ENCODE measurements at places on chromosomes 2 and 18.

DNA sequence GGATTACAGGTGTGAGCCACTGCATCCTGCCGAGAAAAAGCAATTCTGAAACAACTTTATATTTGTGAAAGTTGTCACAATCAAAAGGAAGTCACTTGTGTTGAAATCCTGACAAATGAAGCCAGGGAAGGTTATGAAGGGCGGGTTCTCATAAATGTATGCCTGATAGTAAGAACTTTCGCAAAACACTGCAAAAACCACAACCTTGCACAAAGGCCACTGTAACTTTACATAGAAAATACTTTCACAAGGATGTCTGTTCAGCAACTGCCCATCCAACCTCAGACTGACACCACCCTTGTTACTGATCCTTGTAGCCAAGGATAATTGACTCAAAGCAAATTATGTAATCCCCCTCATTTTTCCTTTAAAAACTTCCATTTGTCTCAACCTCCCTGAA lies 90.6 kb downstream of the SLC4A3 start:
- peak; percentile 47 for DNase-seq

- DNase-seq: no peak
Measured at GRCh38 chr2:124151691-124152090, 126.6 kb downstream of the CNTNAP5 start.

DNA sequence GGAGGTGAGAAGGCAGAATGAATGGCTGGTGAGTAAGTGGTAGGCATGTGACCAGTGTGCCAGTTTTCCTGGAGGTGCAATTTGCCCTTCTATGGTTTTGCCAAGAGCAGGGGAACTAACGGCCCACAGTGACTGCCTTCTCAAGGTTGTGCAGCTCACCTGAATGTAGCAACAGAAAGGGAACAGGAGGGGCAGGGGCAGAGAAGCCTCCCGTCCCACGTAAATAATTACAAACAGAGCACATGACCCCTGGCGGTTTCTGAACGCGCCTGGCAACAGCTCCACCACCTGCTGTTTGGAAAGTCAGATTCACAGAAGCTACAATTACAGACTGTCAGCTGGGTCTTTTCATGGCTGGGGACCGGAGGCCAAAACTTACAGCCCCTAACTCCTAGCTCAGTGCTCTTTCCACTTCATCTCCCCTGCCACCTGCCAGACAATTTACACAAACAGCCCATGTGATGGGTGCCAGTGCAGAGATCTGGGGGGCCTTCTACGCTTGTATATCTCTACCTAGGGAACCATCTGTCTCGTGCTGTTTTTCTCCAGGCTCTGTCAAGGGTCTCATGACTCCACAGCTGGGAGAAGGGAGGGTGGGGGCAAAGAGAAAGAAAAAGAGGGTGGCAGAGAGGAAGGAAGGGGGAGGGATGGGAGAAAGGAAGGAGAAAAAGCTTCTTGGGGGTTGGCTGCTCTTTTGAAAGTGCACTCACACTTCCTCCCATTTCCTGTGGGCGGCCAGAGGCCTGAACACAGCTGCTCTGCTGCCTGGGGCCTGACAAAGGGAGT lies 69.6 kb downstream of the POLR1A start:
- DNase-seq: peak; percentile 73

- no peak for DNase-seq
Measured at GRCh38 chr2:24915175-24915574, 4.9 kb downstream of the ADCY3 start.

- DNase-seq: no peak
Measured at GRCh38 chr2:229620759-229621158, 93.6 kb downstream of the DNER start.

DNA sequence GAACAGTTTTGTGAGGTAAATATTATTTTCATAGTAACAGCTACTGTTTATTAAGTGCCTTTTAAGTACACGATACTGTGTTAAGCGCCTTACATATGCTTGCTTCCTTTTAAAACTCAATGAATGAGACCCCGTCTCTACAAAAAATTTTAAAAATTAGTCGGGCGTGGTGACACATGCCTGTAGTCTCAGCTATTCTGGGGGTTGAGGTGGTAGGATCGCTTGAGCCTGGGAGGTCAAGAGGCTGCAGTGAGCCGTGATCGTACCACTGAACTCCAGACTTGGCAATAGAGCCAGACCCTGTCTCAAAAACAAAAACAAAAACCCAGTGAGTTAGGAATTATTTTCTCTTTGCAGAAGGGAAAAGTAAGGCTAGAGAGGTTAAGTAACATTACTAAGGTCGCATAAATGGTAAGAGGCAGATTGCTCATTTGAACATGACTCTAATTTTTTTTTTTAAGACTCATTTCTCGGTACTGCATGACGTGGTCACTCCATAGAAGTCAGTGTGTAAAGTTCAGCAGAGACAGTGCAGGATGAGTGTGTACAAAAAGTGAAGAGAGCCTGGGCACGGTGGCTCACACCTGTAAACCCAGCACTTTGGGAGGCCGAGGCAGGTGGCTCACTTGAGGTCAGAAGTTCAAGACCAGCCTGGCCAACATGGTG lies 1.1 kb downstream of the METAP1D start:
- DNase-seq: no peak

- DNase-seq: no peak
Measured at GRCh38 chr2:199779589-199779988, 71.4 kb downstream of the FTCDNL1 start.

GRCh38 chr2:151085181-151085611 lies 176.5 kb downstream of the RBM43 start:
- DNase-seq: no peak

- DNase-seq: peak; percentile 87
Measured at GRCh38 chr2:223943561-223944008, 1.6 kb downstream of the WDFY1 start.

GRCh38 chr18:70365361-70365760 lies 76.5 kb downstream of the SOCS6 start:
- DNase-seq: no peak

DNA sequence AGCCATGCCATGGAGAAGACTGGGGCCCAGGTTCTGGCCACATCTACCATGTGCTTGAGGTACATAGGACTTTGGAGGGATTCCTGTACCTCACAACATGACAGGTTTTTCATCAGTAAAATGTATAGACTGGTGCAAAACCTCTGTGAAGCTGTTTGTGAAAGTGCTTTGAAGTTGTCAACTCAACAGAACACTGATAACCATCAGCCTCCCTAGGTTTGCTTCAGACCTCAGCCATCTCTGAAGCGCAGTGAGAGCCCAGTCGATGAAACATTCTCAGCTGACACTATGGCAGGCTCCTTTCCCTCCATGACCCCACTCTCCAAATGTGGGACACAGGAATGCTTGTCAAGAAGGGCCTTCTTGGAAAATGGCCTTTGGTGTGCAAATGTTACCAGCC lies 38.6 kb downstream of the STK25 start:
- DNase-seq: no peak

- no peak for DNase-seq
Measured at GRCh38 chr18:49565612-49566011, 3.8 kb downstream of the LIPG start.

DNA sequence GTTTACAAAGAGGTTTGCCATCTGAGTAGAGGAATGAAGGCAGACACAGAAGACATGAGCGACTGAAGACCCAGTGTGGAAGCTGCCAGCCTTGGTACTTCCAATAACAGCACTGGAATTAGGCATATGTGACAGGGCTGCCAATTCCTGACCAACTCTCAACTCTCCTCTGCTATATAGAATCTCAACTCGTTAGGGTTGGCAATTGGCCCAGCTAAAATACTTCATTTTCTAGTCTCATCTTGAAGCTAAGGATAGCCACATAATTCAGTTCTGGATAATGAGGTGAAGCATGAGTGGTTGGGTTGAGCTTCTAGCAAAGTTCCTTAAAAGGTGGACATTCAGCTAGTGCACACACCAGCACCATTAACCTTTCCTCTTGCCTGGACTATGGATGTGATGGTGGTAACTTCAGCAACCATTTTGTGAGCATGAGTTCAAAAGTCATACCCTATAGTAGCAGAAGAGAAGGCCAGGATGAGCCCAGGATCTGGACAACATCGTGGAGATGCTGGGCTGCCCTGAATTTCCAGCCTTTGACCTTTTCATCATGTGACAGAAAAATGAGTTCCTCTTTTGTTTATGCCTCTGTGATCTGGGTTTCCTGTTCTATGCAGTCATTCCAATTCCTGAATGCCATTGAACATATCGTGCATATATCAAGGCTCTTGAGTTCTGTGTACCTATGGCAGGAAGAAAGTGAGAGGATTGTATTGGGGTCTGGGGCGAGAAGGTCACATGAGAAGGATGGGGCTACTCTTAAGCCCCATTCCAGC lies 68.1 kb upstream of the HAAO start:
- DNase-seq: peak; percentile 42

DNA sequence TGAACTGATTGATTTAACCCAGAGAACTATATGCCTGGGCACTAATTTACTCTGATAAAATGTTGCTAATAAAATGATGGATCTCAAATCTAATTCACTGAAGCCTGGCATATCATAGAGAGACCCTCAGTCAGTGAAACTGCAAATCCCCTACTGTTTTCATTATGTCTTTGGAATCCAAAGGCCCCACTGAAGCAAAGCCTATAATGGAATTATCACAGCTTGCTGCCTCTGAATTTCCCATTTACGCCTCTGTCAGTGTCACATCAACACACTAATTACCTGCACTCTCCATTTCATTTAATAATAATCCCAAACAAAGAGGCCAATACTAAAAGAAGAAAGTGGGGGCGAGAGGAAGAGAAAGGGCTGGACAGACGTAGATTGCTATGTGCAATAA lies 470.9 kb downstream of the MBD2 start:
- no peak for DNase-seq

- peak; percentile 4 for DNase-seq
Measured at GRCh38 chr2:187078297-187078696, 229.3 kb upstream of the ZSWIM2 start.

- DNase-seq: peak; percentile 42
Measured at GRCh38 chr2:168585700-168586099, 129.6 kb downstream of the CERS6 start.

DNA sequence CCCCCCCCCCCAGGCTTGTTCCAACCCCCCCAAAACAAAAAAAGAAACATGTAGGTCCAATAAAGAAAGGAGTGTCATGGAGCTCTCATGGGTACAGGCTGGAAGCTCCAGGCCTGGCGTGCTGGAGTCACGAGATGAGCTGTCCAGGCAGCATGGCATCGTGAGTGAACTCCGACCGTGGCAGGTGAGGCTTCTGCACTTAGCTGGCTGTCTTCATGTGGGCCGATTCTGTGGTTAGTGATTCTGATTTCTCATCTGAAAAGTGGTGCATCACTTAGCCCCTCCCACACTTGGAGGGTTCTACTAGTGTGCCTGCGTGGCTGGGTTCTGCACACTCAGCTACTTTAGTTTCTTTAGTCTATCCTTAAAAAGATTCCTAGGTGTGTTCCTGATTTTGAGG lies 126.4 kb upstream of the MGAT5 start:
- DNase-seq: no peak

- peak; percentile 30 for DNase-seq
Measured at GRCh38 chr18:79950515-79951341, 725 bp downstream of the SLC66A2 start.

- peak; percentile 44 for DNase-seq
Measured at GRCh38 chr2:30410217-30410616, 36.8 kb upstream of the LCLAT1 start.

DNA sequence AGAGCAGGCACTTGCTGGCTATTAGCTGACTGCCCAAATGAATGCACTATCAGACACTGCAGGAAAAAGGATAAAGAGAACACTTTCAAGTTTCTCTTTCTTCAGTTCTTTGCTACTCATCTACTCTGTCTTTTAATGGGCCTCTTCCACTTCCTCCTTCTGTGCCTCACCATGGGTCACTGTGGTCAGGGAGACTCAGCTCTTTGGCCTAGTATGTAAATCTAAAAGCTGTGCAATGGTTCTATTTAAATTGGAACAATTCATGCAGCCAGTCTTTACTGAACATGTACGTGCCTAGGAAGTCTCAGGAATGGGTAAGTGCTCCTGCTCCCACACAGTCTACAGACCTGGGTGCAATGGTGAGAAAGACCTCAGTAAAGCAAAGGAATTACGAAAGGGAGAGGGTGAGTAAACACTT lies 79.1 kb upstream of the DNMT3A start:
- DNase-seq: peak; percentile 67

DNA sequence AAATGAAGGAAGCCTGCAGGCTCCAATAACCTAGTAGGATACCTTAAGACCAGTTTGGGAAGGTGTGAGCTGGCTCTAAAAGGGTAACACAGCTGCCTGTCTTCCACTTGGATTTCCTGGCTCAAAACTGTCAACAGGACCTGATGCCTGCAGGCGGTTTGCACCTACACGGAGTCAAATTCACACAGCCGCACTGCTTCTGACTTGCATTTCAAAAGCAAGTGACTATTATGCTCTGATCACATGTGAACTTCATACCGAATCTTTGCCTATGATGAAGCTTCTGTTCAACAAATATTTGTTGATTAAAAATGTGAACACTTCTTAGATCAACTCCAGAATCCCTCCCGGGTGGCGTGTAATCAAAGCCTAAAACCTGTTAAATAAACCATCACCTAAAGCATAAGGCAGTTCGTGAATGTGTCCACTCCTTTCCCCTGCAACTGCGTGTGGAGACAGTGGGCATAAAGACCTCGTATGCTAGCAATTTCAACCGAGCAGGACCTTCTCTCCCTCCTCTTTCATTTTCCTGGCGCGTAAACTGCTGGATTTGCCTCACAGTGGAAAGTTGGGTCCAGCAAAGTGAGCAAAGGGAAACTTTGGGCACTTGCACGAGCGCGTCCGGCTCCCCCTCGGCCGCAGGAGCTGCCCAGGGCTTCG lies 784 bp downstream of the CRACDL start:
- no peak for DNase-seq

GRCh38 chr2:191977754-191978153 lies 130.9 kb upstream of the CAVIN2 start:
- DNase-seq: no peak

DNA sequence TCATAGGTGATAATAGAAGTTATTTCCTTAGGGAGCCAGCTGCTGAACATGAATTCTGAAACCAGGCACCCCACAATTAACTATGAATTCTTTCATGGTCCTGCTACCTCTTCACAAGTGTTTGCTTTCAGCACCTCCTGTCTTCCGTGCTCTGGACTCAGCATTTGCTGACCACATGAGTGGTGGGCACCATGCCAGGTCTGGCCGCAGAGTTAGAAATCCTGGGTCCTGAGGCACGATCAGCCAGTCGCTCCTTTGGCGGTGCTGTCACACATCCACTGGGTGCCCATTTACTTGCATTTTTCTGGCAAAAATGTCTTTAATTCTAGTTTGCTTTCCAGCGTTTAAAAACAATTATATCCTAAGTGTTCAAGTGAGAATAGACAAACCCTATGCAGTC lies 196.4 kb upstream of the PXDN start:
- no peak for DNase-seq

GRCh38 chr18:78433562-78433961 lies 546.1 kb upstream of the SALL3 start:
- no peak for DNase-seq

GRCh38 chr2:222241128-222241870 lies 57.5 kb downstream of the PAX3 start:
- DNase-seq: no peak

DNA sequence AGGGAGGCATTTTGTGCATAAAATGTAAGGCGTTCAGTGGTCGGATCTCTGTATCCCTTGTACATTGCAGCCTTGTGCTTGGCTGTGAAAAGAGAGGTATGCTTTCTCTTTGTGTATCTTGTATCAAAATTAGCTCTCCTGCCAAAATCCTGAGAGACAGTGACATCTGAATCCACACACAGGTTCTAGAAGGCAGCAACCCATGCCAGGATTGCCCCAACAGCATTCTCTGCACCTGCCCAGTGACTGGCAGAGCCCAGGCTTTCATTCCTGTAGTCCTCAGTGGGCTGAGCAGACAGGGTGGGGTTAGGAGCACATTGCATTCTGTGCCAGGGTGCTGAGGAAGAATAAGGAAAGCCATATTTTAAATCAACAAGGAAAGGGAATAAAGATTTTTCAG lies 740.3 kb upstream of the RAB6C start:
- DNase-seq: no peak

GRCh38 chr18:68555879-68556301 lies 159.0 kb downstream of the TMX3 start:
- no peak for DNase-seq
